ENCODE measurements at places on chromosomes 1 and 21. TPM values are rescaled to one million over a fixed set of nuclear protein-coding genes. Genes with fewer than 3 reads are reported as not detected.

DNA sequence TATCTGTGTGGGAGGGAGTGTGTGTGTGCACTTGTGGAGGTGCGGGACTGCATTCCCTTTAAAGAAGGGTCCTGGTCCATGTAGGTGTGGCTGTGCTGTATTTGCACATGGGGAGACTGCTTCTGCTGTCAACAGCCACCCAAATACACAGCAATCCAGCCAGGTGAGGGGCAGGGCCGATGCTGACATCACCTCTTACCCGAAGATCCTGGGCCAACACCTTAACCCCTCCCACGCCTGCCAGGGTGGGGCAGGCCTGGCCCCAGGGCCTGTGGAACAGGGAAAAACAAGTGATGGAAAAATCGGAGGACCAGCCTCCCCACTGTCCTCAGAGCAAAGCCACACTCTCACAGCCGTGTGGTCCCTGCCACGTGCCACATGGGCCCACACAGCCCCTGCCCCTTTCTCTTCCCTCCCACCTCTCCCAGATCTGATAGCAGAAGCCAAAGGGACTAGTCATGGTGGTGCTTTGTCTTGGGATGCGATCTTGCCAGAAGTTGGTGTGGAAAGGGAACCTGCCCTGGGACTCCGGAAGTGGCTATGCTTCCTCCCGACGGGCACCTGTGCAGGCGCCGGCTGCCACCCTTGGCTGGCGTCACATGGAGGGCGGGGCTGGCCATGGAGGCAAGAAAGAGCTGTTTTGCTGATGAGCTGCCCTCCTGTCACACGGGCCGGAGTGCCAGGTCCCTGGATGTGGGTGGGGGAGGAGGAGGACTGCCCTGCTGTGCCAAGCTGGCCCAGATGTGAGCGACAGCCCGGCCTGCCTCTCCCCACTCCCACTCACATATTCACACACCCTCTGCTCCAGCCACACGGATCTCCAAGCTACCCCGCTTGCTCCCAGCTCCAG is 7.8 kb upstream of the CASZ1 start:
- peak; percentile 80 for DNase-seq

DNA sequence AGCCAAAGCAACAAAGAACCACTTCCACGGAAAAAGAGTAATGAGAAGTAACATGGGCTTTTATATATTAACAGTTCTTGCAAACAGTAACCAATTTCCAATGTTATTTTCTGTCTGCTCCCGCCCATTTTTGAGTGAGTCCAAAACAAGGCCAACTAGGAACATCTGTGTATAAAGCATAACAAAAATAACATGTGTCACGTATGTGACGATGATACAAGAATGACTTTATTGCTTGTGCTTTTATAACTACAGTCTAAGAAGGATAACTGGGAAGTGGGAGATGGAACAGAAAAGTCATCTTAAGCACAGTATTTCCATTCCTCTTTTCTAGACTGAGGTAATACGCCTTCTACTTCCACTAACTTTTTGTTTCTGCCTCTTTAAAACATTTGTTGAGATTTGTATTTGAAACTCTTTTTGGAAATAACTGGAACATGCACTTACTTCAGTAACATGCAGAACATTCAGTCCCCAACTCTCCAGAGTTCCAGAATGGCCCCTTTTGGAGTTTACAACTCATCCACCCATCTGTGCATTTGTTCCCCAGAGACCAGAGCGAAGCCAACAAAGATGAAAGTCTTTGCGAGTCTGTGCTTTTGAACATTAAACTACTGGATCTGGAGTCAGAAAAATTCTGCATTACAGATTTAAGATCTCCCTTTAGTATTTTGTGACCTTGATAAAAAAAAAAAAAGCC is 143.0 kb upstream of the ZRANB2 start:
- no peak for DNase-seq

The KLHDC7A gene
- total RNA-seq: not detected

DNA sequence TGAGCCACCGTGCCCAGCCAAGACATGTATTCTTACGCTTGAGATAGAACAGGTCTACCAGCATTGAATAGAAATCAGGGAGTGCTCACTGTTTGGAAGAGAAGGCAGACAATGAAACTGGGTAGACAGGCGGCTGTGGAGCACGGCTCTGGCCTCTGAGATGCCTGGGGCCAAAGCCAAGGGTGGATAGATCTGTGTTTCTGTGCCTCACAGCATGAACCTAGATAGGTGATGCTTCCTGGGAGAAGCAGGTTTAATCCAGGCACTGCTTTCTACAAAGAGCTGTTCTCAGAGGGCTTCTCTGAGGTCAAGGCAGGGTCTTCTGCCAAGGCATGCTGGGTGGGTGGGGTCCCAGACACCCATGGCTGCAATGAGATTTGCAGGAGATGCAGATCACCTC is 24.6 kb upstream of the PRSS38 start:
- no peak for DNase-seq

GRCh38 chr21:15468368-15468767 is 261.4 kb upstream of the USP25 start:
- DNase-seq: no peak

DNA sequence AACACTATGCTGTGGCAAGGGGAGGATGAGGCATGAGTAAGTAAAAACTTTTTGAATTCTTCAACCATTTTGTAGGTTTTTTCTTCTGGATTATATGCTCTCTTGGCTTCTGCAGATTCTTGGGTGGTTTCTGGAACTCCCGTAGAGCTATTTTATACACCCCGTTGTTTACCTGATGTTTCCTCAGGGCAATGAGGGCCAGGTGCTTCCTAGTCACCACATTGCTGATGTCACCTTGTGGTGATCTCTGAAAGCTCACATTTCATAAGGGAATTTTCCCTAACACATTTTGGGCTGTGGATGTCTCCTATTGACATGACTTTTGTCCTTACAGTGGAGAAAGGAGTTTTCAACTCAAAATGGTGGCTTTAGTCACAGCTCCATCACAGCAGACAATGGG is 356.6 kb downstream of the PLA2G4A start:
- DNase-seq: no peak

DNA sequence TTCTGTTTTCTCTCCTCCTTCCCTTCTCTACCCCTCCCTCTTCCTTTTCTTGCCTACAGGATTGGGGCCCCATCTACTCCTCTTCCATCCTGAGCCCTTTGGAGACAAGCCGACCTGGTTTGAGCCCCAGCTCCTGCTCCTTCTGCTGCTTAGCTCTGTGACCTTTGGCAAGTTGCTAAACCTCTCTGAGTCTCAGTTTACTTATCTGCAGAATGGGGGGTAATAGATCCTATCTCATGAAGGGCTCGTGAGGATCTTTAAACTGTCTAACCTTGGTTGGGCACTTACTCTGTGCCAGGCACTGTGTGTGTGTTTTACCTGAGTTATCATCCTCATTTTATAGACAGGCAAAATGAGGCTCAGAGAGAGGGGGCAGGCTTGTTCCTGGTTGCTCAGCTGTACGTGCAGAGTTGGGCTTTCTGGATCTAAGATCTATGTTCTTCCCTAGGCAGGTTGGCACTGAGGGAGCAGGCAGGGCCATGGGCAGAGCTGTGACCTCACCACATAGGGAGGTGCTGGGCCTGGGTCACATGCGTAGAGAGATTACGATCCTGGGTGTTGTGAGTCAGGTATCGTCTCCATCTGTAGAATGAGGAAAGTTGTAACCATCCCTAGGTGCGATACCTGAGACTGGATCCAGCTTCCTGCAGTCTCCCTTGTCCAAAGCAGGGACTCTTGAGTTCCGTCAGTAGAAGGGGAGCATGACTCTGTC is 58.5 kb downstream of the FOXO6 start:
- no peak for DNase-seq

The PADI1 gene
- total RNA-seq: 0.58 TPM

GRCh38 chr21:42381347-42381984 is 14.4 kb downstream of the TMPRSS3 start:
- peak; percentile 45 for DNase-seq

The MYOG gene
- total RNA-seq: not detected

DNA sequence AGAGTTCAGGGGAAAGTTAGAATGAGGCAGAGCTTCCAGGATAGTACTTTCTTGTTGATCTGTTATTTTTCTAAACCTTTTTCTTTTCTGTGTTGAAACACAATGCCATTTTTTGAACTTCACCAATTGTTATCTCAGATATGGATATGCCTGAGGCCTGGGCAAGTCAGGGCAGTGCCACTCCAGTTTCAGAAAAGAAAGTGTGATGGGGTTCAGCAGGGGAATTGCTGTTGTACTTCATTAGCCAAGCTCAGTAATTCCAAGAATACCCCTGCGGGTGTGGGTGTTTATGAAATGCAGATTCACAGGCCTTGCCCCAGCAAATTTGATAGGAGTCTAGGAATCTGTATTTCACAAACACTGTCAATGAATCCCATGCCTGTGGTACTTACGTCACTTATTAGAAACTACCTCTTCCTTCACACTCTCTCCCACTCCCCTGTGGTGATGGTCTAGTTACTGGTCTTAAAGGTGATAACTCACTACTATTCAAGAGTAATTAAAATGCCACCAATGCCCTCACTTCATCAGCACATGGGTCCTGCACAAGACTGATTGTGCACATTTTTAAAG is 142.3 kb downstream of the PBX1 start:
- no peak for DNase-seq

The LYPD8 gene
- total RNA-seq: not detected

DNA sequence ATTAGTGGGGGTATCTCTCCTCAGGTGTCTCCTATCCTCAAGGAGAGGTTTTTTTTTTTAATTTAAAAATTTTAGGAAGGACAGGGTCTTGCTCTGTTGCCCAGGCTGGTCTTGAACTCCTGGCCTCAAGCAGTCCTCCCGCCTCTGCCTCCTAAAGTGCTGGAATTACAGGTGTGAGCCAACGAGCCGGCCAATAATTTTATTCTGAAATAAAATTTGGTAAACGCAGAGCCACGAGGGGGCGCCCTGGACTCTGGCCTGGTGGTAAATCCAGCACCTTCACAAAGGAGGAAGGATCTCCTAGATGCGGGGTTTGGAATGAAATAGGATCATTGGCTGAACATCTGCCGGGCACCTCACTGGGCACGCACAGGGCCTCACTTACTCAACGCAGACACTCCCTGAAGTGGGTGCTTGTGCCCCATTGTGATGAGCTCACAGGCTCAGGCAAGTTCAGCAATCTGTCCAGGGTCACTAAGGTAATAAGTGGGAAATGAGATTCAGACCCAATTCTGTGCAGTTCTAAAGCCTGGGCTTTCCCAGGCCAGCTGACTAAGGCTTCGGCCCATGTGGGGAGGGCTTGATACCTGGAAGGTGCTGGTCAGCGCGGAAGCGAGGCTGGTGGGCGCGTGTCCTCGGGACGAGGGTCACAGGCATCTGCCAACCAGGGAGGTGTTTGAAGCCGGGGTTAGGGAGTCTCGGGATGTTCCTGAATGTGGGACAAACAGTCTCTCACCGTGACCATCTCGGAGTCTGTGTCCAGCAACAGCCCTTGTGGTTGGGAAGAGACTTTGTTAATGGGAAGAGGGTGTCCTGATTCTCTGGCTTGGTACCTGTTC is 32.7 kb upstream of the ETV3 start:
- DNase-seq: peak; percentile 57
